GF-D8 (cell line): ENCODE measurements at places on chromosomes 2 and 18.

DNA sequence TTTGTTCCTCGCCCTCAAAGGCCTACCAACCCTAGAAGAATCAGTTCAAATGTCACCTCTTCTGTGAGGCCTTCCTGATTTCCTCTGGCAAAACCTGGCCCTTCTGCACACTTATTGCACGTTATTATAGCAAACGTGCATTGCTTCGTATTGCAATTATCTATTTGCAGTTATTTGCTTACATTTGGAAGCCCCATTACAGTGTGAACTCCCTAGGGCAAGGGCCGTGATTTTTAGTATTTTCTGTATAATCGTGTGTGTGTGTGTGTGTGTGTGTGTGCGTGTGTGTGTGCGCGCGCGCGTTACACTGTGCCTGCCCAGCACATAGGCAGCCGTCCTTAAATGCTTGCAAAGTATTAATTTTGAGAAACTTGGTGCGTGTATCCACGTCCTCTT, 460 bp upstream of the SEMA4F start:
- DNase-seq = no peak

- no peak for DNase-seq
Observed at GRCh38 chr18:7236072-7236471, 5.2 kb downstream of the LRRC30 start.

DNA sequence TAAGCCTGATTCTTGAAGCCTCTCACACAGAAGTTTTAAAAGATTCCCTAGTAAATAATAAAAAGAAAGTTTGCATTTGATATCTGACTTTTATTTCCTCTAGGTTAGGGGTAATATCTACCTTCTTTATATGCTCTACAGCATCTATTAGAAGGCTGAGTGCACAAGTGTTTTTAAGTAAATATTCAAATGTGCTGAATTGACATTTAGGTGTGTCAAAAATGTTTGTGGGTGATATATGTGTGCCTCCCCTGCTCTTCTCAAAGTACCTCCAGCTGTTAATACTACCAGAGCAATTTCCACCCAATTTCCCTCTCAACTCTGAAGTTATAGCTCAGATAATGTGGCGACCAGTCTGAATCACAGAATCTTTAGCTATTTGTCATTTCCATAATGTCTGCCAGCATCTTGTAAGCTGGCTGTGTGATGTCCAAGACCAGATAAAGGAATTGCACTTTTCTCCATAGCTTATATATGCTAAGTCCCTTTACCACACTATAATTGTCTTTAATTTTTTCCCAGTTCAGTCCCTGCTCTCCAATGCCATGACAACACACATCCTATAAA, 24.4 kb upstream of the ERMN start:
- DNase-seq = no peak

- DNase-seq = no peak
Observed at GRCh38 chr18:23718731-23719130, 29.5 kb downstream of the LAMA3 start.

- DNase-seq = no peak
Observed at GRCh38 chr18:58633874-58634273, 5.0 kb upstream of the ALPK2 start.

GRCh38 chr2:3044587-3045317, 332.9 kb downstream of the EIPR1 start:
- DNase-seq = no peak

- DNase-seq = peak; percentile 68
Observed at GRCh38 chr2:218870984-218871344, 9.7 kb upstream of the WNT10A start.

GRCh38 chr2:211455216-211455841, 898.9 kb downstream of the CPS1 start:
- DNase-seq = no peak

DNA sequence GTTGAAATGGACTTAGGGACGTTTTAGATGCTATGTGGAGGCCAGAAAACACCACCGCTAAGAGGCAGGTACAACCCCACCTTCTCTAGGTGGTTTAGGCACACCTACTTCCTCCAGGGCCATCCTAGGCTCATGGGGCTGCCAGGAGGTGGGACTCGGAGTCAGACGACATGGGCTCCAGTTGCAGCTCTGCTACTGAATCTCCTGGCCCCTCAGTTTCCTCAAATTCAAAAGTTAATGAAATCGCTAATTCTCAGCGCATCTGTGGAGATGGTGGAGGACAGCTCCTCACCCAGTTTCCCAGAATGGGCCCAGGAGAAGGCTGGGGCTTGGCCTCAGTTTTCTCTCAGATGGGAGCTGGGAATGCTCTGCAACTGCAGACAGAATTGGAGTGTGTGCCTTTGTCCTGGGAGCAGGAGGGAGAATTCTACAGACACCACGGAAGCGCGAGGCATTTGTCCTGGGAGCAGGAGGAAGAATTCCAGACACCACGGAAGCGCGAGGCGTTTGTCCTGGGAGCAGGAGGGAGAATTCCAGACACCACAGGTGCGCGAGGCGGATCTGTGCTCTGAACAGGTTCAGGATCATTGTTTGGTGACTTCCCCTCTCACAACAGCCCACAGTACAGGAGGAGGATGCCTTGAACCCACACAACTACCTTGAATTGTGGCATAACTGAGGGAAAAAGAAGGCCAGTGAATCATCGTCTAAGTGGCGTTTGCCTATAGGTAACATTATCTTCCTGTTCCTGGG, 103.7 kb upstream of the PXDN start:
- no peak for DNase-seq

GRCh38 chr2:69745035-69745434, 3.1 kb downstream of the ANXA4 start:
- DNase-seq = no peak

DNA sequence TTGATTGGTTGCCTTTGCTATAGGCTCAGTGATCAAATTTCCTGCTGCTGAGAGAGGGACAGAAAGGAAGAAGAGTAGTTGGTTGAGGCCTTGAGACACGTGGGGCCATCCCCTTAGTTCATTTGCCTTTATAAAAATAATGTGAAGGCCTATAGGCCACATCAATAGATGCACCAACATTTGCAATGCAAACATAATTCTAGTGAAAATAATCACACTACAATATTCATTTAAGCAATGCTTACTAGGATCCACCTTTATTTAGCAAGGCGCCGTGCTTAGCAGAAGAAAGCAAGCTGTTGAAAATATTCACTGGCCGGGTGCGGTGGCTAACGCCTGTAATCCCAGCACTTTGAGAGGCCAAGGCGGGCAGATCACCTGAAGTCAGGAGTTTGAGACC, 105.3 kb upstream of the CXCR4 start:
- DNase-seq = no peak

DNA sequence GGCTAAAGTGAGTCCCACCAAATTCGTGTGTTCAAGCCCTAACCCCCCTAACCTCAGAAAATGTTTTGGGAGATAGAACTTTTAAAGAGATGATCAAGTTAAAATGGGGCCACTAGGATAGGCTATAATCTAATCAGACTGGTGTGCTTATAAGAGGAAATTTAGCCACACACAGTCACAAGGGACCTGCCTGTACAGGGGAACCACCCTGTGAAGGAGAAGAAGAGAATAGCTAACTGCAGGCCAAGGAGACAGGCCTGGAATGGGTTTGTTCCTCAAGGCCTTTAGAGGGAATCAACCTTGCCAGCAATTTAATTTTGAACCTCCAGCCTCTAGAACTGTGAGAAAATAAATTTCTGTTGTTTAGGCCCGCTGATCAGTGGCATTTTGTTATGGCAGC, 36.0 kb upstream of the TANK start:
- DNase-seq = no peak

- DNase-seq = no peak
Observed at GRCh38 chr2:60838481-60838880, 42.9 kb upstream of the REL start.

- no peak for DNase-seq
Observed at GRCh38 chr2:145812165-145812554, 1292.2 kb upstream of the ZEB2 start.

DNA sequence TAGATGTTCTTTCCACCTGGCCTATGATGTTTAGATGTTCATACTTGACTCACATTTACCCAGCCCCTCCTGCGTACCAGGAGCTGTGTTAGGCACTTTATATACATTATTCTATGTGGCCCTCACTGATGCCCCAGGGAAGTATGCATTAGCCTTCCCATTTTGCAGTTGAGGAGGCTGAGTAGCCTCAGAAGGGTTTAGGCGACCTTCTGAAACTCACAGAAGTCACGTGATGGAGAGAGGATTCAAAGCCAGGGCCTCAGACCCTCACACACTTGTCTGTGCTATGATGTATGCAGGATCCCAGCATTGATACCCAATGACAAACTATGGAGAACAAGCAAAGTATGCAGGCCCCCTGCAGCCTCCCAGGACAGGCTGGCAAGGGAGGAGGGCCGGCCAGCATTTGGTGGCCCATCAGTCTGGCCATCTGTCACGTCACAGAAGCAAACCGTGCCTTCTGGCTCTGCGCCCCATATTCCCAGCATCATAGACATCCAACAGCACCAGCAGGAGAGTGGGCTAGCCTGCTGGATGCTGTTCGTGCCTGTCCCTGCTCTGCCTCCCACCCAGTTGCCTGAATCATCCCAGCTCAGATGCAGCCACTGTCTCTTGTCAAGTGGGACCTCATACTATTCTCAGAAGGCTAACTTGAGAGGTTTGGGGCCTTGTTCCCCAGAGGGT, 33.6 kb downstream of the EHD3 start:
- DNase-seq = no peak

GRCh38 chr2:8264981-8265380, 416.9 kb upstream of the ID2 start:
- DNase-seq = no peak

- DNase-seq = no peak
Observed at GRCh38 chr18:841647-842370, 29.8 kb upstream of the YES1 start.

DNA sequence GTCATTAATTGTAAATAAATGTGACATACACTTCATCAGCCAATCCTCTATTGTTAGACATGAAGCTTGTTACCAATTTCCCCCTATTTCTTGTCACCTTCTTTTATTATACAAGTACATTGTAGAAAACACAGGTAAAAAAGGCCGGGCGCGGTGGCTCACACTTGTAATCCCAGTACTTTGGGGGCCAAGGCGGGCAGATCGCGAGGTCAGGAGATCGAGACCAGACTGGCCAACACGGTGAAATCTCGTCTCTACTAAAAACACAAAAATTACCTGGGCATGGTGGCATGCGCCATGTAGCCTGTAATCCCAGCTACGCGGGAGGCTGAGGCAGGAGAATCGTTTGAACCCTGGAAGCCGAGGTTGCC, 42.7 kb upstream of the UBE2F start:
- DNase-seq = no peak

DNA sequence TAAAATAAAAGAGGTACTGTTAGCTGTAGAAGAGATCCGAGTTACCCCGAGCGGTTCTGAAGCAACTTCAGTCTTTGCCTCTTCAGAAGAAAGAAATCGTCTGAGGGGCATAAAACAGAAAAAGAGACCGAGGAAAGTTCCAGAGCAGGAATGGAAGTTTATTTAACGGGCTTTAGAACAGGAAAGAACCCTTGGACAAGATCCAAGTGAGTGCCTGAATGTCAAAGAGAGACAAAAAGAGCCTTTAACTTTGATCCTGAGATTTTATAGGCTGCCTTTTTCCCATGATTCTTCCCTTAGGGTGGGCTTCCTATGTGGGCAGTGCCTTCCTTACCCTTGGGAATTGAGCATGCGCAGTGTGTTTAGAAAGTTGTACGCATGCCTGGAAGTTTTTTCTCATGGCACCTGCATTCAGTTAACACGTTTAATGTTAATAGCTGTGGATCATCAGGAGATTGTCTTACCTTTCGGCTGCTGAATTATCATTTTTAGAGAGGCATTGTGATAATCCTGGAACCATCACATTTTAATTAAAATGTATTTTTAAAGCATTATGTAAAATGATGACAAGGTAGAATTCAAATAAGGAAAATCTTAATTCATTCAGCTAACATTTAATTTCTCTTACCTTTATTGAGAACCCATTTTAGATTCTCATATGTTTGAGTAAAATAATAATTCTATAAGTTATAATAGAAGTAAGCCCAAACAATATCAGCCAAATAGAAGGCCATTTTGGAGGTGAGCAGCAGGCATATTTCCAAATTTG, 269.5 kb upstream of the ZSWIM2 start:
- no peak for DNase-seq

DNA sequence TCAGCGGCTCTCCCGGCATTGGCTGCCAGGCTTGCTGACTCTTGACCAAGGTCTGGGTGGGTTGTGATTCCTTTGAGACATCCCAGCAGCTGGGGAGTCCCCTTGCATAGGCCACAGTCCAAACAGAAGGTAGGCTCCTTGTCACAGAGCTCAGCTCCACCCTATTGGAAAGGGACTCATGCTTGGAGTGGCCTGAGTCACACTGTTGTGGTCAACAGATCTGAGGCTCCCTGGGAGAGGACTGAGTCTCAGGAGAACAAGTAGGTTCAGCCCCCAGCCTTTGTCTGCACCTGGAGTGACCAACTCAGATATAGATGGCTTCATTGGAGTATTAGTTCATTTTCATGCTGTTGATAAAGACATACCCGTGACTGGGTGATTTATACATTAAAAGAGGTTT, 32.1 kb upstream of the SH3BP4 start:
- DNase-seq = no peak

DNA sequence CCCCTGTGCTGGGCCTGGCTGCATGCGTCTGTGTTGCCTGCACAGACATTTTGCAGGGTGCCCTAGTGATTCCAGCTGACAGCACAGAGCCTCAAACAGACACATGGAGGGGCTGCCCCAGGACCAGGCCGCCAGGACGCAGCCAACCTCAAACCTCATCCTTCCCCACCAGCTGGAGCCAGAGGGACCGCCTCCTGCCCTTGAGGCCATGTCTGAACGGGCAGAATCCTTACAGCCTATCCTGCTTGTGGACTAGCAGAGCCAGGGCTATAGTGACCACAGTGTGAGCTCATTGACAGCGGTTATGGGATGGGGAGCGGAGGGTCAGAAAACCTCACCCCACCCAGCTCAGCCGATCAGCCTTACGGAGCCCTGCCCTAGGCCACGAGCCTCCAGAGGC, 22.4 kb downstream of the ODC1 start:
- DNase-seq = no peak

DNA sequence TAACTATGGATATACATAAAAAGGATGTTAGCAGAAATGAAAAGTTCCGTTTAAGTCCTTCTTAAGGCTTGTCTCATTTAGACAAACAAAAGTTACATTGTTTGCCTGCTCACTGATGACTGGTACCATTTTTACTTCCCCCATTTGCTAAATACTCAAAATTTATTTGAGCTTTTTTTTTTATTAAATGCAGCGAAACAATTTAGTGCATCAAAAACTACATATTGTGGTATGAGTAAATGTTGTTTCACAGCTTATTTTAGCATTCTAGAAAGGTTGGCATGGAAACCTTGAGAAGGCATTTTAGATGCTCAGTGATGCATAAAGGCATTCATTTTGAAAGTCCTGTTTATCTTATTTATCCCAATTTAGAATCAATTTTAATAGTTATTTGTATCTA, 100.0 kb downstream of the MAP2 start:
- no peak for DNase-seq

DNA sequence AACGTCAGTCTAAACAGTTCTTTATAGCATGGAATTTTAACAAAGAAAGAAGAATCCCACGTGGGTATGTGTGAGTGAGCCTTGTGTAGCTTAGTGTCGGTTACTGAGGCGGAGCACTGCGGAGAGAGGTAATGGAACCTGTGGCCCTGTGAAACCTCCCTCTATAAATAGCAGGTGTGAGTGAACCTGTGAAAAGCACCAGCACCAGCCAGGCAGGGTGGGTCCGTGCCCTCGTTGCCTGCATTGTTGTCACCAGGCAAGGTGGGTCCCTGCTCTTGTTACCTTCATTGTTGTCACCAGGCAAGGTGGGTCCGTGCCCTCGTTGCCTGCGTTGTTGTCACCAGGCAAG, 4.7 kb downstream of the CTDP1 start:
- no peak for DNase-seq
